ENCODE measurements at places on chromosomes 12 and 14. TPM values are rescaled to one million over a fixed set of nuclear protein-coding genes. Genes with fewer than 3 reads are reported as not detected.

DNA sequence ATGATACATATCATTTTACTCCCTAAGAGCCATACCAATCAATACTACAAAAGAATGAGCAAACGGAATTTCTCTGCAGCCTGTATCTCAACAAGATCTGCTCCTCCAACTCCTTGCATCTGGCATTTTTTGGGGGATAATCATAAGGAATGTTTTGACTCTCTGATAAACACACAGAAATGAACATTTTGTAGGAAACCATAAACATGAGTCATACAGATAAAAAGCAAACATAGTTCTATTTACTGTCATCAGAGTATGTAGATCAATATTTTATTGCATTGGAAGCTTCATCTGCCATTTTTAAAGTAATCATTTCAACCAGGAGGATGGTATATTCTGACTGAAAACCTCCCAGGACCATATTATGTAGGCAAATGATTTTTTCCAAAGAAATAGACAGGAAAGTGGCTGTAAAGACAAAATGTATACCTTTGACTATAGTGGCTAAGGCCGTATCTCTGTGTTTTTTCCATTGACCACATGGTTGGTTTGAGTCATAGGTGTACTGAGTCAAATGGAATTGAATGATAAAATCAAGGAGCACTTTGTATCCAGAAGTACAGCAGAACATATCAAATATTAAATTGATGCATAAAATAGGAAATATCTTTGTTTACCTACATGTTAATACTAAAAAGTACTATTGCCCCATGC is 32.4 kb upstream of the CD69 start:
- no peak for DNase-seq

NOS1 gene
- total RNA-seq, result 0.07 TPM

ST8SIA1 gene
- total RNA-seq, result 2.7 TPM

GRCh38 chr12:76679778-76680177 is 84.1 kb upstream of the ZDHHC17 start:
- DNase-seq, result no peak

TAS2R20 gene
- 1.0 TPM for total RNA-seq

KLRC2 gene
- not detected for total RNA-seq

DNA sequence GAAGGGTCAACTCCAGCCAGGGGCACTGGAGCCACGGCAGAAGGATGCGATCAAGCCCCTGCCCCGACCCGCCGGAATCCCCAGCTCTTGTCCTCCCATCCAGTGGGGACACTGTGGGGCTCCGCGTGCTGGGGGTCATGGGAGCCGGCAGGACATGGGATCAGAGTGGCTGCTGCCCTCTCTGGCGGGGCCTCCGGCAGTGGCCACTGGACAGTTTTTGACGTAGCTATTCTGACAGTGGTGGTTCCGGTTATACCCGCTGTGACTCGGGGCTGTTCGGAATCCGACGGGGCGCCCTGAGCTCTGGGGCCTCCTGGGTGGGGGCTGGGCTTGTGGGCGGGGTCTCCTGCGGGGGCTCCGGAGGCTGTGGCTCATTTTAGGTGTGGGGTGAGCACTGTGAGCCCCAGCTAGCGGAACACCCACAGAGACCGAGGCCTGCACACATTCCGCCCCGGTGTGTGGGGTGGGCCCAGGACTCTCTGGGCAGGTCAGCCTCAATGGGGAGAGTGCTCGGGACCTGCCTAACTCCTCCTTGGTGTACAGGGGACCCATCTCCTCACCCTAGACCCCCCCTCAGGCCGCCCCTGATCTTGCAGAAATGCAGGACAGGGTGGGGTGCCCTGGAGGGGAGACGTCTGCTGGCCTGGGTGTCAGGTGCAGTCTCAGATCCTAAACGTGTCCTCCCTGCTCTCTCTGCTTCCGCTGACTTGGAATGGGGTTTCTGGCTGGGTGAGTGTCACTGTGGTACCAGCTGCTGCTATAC is 374.2 kb downstream of the TMEM121 start:
- DNase-seq, result no peak

STAC3 gene
- total RNA-seq, result 2.7 TPM

- DNase-seq, result peak; percentile 86
Observed at GRCh38 chr12:570921-571794, 92.1 kb downstream of the NINJ2 start.

GRCh38 chr12:10749700-10750384 is 26.7 kb upstream of the YBX3 start:
- peak; percentile 86 for DNase-seq

GRCh38 chr12:71011261-71011660 is 90.7 kb upstream of the PTPRR start:
- no peak for DNase-seq

MYF5 gene
- not detected for total RNA-seq

GRCh38 chr12:100399095-100399494 is 42.2 kb downstream of the SLC17A8 start:
- no peak for DNase-seq

- no peak for DNase-seq
Observed at GRCh38 chr12:92995258-92995903, 66.3 kb upstream of the EEA1 start.

DNA sequence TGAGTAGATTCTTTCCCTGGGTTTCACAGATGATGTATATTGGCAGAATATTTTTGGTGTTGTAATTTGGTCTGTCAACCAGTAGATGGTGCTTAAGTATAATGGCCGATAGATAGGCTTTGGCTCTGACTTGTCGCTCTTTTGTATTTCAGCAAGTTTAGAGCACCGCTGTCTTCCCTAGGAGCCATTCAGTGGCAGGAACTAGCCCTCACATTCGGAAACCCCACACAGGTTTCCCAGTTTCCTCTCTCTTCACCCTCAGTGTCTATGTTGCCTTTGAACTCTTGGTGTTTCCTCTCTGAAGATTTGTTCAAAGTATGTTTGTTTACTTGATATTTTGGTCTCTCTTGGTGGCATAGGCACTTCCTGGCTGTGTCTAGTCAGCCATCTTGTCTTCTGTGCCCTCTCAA is 102.2 kb downstream of the GPHN start:
- DNase-seq, result no peak

DNA sequence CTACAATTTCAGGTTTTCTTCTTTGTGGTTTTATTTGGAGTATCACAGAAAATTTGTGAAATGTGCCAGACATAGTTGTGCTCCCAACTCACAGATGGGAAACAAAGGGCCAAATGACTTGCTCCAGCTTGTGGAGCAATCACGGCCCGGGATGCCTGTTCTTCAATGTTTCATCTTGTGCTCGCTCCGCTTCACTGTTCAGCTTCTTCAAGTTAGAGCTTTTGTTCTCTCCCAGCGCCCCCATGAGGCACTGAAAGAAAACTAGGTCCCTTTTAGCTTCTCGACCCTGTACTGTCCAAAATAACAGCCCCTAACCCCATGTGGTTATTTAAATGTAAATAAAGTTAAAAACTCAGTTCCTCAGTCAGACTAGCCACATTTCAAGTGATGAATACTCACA is 187.9 kb upstream of the STXBP6 start:
- peak; percentile 28 for DNase-seq

DNA sequence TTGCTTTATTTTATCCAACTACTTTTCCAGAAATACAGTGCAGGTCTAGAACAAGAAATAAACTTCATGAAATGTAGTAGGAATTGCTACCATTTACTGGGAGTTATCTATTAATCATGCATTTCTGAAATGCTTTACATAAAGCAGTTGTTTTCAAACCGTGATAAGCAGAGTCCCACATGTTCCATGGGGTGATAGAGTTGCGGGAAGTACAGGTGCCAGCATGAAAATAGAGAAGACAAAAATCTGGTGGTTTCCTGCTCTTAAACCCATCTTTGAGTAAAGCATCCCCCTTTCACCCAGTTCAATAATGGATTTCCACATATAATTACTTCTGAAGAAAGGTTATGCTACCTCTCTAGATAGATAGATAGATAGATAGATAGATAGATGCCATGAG is 123.7 kb upstream of the PDZRN4 start:
- DNase-seq, result no peak
